ENCODE measurements at places on chromosomes 3 and 15.

- no peak for DNase-seq
These were observed 95.7 kb upstream of the IGSF10 start for GRCh38 chr3:151556596-151556995.

GRCh38 chr3:130839813-130840212, 54.1 kb upstream of the ATP2C1 start:
- no peak for DNase-seq

- no peak for DNase-seq
These were observed 10.6 kb downstream of the DENND6A start for GRCh38 chr3:57682284-57682683.

- no peak for DNase-seq
These were observed 6.7 kb downstream of the ADPRH start for GRCh38 chr3:119585856-119586570.

- no peak for DNase-seq
These were observed 58.5 kb downstream of the DUT start for GRCh38 chr15:48389691-48390143.

- DNase-seq = no peak
These were observed 12.0 kb upstream of the FGD5 start for GRCh38 chr3:14806641-14807263.

GRCh38 chr3:139548801-139549200, 9.3 kb upstream of the RBP1 start:
- no peak for DNase-seq

DNA sequence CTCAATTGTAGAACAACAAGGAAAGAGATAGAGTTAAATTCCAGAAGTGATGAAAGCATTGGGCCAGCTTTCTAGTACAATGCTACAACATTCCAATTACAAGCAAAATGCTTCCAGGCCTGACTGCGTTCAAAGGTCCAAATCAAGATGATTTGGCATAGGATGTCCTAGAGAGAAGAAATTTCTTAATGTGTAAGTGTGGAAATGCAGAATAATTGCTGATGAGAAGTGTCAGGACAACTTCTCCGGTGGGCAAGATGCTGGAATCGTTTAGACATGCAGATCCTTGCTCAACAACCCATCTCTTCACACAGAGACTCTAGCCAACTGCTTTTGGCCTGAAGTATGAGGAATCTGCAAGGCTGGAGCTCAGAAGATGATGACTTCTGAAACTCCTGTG, 71.1 kb upstream of the PDZRN3 start:
- no peak for DNase-seq
